ENCODE measurements at places on chromosomes 1 and 21.

- DNase-seq: no peak
Measured at GRCh38 chr21:25424048-25424447, 183.2 kb downstream of the MRPL39 start.

GRCh38 chr1:59007820-59008598, 224.2 kb upstream of the JUN start:
- no peak for DNase-seq

DNA sequence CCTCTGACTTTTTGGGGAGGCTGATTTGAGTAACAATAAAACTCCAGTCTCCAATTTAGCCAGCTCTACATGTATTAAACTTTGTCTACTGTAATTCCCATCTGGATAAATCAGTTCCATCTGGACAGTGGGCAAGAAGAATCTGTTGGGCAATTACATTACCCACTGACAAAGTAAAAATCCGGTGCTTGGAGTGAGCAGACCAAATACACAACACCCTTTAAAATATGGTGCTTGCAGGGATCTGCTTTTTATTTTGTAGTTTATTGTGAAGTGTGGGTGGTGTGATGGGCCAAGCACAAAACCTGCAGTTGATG, 8.9 kb upstream of the CD55 start:
- DNase-seq: no peak

GRCh38 chr1:150311762-150312161, 9.6 kb upstream of the PRPF3 start:
- no peak for DNase-seq

DNA sequence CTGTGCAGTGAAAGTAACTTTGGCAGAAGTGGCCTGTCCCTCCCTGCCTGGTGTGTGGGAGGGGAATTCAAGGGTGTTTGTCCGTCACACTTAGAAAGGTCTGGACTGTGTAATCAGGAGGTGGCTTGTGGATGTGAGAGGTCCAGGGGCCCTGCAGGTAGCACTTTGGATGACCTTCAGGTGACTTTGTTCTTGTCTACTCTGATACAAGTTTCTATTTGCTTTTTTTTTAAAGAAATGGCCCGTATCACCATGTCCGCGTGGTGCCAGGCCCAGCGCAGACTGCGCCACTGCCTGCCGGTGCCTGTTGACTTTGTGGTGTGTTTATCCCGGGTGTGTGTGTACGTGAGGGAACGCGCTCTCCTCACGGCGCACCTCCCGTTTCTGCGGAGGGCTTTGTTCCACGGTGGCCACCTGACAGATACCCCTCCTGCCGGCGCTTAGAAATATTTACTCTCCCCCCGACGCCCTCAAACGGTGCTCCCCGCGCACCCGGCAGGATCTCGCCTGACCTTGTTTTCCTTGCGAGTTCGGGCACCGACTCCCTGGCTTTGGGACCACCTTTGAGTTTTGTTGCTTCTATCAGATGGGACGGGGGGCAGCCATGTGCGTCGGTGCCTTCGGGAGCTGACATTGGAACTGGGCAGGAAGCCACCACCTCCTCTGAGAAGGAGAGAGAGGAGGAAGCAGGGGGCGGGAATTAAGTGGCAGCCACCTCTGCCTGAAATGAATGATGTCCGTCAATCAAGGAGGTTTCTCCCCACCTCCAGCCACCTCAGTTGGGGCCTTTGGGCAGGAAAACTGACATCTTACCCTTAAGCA, 119.4 kb downstream of the PRDM16 start:
- DNase-seq: no peak

- no peak for DNase-seq
Measured at GRCh38 chr1:33824971-33825370, 38.9 kb upstream of the HMGB4 start.

DNA sequence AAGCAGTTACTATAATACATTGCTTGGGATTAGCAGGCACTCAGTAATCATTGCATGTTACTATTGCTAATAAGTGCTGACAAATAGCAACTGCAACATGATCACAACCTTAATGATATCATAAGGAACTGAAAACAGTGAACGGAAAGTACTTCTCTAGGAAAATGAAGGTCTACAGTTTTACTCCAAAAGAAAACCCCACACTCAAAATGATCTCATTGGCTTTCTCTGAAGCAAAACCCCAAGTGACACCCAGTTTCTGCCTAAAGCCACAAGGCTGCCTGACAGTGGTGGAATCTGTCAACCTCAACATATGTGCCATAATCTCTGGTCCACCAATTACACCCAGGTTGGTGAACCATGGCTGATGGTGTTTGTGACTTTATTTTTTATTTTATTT, 137.6 kb downstream of the PTGER3 start:
- DNase-seq: no peak

- DNase-seq: no peak
Measured at GRCh38 chr1:170634293-170634692, 29.6 kb upstream of the PRRX1 start.

DNA sequence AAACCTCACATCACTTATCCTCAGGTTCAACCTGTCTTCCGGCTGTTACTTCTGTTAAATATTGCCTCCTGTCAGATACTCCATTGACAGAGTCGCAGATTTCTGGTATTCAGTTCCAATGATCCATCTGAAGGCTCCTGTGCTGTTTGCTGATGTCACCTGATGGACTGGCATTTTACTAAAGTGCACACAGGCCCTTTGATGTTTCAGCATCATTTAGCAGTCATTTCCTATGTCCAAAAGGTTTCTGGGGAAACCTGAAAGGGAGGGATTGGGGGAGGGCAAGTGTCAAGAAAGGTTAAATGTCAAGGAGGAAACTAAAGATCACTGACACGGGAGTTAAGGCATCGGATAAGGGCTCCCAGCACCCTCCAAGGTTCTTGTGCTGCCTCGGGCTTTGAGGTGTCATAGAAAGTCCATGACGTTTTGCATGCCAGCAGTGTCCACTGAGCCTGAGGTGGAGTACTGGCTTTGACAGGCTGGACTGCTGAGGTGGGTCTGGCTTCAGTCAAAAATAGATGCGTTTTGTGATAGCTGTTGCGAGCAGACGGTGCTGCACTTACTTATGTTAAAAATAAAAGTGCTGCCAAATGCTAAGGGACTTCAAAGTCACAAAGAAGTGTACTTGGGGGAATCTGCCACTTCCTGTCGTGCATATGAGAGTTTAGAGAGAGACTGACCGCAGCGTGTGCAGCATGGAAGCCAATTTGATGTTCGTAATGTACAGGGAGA, 30.8 kb downstream of the XCL2 start:
- DNase-seq: no peak

DNA sequence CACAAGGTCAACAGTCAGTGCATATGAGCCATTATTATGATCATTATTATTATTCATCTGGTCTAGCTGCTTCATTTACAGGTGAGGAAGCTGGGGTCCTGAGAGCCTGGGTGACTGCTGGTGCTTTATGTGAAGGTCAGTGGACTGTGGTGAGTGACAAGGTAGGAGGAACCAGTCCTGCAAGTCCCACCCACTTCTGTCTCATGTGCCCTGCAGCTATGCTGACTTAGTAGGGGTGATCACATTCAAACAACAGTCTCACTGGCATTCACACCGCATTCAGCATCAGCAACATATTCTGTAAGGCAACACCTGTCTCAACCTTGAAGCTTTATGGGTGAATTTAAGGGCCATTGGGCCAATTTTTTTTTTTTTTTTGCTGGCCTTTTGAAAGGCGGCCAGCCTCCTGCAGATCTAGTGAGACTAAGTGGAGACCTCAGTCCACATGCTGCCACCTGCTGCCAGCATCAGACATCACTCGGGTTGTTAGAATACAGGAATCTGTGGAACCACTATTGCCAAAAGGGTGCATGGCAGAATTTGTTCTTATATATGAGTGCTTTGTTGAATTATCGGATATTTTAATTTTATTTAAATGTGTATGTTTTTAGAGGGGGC, 59.9 kb upstream of the CACNA1E start:
- DNase-seq: peak; percentile 19

GRCh38 chr21:26027696-26028095, 142.9 kb downstream of the APP start:
- DNase-seq: no peak

GRCh38 chr1:12185036-12185917, 18.5 kb downstream of the TNFRSF1B start:
- DNase-seq: no peak

DNA sequence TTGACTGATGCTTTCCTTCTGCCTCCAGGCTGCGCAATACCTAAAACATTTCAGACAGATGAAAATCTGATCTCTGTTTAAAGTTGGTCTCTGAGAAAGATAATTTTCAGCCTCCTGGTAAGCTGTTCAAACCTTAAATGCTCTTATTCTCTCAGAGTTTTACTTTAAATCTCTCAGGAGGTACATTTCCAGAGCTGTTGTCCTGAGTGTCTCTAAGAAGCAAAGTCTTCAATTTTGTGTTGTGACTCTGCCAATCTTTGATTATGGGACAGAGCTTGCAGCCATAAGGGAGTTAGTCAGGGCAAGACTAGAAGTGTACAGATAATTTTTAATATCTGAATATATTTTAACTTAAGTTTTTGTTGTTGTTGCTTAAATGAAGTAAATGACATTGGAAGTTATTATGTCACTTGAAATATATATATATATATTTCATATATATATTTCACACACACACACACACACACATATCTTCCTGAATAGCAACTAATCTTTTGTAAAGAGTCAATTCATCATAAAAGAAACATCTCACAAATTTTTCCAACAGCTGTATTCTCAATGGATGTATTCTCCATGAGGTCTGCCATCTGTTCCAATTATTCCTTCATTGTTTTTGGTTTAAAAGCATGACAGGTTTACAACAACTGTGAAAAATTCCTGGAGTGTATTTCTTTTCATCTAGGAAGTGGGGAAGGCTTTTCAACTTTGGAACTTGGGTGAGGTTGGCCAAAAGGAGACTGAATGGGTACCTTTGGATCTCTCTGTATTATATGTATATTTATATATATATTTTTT, 259.4 kb downstream of the BACH1 start:
- no peak for DNase-seq

GRCh38 chr1:170732252-170732588, 68.3 kb downstream of the PRRX1 start:
- DNase-seq: no peak

- DNase-seq: no peak
Measured at GRCh38 chr1:41898191-41898713, 20.5 kb downstream of the HIVEP3 start.

GRCh38 chr1:201537891-201538611, 876 bp upstream of the NAV1 start:
- no peak for DNase-seq

DNA sequence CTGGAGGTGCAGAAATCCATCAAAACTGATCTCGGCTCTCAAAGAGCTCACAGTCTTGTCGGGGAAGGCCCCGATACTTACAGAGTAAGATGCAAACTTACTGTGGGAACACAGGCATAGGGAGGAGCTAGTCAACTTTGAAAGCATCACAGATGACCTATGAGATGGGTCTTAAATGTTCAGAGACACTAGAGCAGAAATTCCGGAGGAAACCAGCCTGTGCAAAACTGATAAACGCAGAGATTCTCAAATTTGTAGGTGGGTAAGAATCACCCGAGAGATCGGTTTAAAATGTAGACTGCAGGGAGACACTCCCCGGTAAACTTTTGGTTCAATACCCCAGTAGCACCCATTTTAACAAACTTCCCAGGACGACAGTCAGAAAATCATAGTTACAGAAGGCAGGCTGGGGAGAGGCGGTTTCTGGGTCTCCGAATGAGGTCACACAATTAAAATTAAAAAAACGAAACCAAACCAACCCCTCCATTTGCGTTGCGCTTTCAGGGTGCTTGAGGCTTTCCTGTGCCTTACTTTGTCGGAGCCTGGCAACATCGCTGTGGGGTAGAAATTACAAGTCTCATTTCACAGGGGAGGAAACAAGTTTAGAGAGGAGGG, 755 bp upstream of the THRAP3 start:
- no peak for DNase-seq

DNA sequence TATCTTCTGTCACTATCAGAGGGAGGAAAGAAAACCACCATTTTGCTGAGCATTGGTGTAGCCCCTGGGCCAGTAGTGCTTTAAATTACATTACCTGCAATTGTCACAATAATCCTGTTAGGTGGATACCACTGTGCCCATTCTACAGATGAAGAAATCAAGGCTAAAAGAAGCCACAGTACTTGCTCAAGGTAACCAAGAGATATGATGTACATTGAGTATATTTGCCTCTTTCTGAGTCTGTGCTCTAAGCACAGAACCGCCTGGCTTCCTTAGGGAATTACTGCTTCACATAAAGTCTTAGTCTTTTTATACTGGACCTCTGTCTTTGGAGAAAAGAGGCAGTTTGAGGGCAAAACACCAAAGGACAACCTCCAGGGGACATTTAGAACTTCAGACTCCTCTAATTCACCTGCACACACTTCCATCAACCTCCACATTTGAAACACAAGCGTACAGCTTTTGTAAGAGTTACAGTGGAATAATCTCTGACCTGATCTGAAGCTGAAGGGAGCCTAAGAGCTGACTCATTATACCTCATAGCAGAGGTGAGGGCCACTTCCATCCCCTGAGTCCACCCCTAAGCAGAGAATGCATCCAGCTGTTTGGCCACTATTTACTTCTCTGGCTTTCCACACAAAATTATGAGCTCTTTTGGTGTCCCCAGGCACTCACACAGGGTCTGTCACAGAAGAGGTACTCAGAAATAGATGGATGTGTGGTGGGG, 61.8 kb downstream of the PLPP3 start:
- DNase-seq: no peak

GRCh38 chr1:64343105-64343822, 126.7 kb upstream of the CACHD1 start:
- no peak for DNase-seq

- DNase-seq: no peak
Measured at GRCh38 chr1:44417351-44418021, 12.4 kb downstream of the RNF220 start.

- no peak for DNase-seq
Measured at GRCh38 chr1:79388694-79389361, 382.3 kb upstream of the ADGRL4 start.

DNA sequence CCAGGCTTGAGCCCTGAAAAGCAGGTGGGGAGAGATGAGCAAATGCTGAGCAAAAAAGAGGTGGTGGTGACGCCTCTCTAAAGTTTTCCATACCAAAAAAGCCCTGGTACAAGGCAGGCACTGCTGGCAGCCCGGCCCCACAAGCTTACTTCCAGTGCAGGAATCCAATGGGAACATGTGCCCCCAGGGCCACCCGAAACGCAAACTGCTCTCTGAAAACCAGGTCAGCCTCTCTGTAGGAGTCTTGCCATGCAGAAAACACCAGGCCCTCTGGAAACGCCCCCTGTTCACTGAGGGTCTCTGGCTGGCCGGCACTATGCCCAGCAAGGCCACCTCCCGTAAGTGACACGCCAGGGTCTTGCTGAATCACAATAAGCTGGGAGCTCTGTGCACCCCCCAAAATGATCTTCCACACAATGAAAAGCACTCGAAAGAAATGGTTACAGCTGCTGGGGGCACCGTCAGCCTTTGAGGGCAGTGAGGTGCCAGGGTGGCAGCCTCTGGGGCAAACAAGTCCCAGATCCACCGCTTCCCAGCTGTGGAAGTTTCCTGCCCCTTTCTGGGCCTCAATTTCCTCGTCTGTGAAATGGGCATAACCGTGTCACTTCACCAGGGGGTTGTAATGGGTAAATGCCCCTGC, 170.5 kb downstream of the TOMM20 start:
- no peak for DNase-seq
